ENCODE measurements at places on chromosomes 16 and 17.

- DNase-seq = no peak
These were observed 900.0 kb upstream of the GOT2 start for GRCh38 chr16:59634004-59634579.

DNA sequence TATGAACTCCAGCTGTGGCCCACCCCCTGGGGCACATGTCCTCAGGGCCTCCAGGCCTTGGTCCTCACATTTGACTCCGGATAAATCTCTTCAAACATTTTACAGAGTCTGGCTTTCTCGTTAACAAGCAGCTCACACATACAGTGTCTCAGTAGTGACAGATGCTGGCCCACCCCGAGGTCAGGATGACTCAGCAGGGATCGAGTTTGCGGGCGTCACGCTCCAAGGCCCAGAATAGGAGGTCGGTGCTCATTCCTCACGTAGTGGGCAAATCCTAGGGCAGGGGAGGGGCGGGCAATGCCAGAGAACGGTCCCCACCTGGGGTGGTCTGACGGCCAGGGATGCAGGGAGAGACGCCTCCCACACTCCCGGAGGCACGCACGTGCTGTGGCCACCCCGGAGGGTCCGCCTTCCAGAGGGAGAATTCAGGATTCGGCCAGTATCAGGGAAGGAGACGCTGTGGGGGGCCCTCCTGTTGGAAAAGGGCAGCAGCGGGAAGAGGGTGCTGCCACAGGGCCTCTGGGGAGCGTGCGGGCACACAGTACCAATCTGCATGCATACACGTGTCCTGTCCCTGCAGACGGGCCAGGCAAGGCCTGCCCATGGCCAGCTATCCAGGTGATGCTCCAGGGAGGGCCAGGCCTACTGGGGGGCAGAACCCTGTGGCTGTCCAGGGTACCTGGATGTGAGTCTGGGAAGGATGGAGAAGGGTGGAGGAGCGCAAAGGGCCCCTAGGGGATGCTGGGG is 8.6 kb downstream of the SLC7A5 start:
- no peak for DNase-seq

- no peak for DNase-seq
These were observed 12.0 kb upstream of the CD300A start for GRCh38 chr17:74454197-74455024.

DNA sequence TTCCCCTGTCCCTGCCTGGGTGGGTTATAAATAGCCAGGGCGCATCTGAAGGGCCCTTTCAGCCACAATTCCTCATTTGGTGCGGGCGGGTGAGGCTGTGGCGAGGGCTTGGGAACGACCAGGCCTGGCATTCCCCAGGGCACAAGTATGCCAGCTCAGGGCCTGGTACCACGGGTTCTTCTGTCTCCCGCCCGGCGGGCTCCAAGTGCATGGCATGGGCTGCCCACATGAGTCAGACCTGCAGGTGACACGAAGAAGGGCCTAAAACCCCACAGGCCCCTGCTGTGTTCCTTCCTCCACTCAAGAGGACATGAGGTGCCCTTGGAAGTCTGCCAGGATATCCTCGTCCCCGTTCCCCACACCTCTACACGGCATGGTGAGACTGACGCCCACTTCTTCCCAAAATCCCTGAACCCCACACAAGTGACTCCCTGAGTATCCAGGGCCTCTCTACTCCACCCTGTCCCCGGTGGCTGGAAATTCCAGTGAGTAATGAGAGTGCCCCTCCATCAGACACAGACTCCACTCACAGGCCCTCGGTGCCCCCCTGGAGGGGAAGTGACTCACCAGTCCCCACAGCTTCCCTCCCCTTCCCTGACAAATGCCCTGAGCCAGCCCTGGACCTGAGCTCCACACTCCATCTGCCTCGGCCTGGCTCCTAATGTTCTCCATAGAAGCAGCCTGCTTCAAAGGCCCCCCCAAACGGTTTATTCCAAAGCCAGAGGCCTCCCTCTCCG is 68.8 kb downstream of the ABR start:
- peak; percentile 78 for DNase-seq

- DNase-seq = peak; percentile 67
These were observed 5.1 kb upstream of the GGT6 start for GRCh38 chr17:4565209-4566141.

DNA sequence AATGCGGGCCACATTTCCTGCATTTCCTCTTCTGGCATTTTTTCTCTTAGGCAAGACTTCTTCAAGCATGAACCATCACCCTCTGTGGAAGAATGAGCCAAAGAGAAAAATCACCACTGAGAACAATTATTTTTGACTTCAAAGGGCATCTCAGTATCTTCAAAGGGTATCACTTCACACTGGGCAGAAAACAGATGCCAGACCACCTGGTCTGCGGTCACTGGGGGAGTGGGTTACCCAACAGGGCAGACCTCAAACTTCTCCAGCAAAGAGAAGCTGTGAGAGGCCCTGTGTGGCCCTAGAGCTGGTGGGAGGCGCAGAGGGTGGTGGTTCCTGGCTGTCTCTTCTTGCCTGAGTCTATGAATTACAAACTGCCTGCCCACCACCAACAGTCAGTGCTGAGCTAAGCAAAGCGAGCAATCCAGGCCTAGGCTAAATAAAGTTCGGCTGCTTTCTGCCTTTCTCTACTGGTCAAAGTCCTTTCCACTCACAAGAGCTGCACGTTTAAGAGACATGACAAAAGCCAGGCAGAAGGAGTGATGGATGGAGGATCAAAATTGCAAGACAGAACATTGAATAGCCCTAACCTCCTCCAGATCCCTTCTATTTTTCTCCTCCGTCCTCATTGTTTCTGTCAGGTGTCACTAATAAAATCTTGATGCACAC is 602.7 kb upstream of the CDH5 start:
- DNase-seq = no peak

- peak; percentile 66 for DNase-seq
These were observed 67.7 kb downstream of the MPRIP start for GRCh38 chr17:17109907-17110306.

DNA sequence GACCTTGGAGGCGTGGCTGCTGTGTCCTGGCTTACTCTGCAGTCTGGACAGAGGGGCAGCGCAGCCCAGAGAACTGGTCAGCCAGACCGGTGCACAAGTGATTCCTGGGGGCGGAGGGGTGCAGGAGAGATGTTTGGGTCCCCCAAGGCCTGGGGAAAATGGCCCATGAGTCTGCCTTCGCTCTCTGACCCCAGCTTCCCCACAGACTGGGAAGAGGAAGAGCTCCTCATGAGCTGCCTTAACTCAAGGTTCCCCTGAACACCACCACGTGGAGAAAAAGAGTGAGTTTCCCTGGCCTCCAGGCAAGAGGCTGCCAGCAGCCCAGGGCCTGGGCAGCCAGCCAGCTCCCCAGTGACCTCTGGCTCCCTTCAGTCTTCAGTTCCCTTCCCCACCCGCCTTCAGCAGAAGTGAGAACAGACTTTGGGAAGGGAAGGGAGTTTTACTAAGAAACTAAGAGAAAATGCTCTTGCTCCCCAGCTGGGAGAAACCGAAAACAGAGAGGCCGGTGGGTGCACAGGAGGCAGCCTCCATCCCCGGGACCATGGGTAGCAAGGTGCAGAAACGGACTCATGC is 2.0 kb upstream of the C17orf99 start:
- peak; percentile 75 for DNase-seq

- DNase-seq = peak; percentile 58
These were observed 66.6 kb downstream of the SIAH1 start for GRCh38 chr16:48318630-48319029.

DNA sequence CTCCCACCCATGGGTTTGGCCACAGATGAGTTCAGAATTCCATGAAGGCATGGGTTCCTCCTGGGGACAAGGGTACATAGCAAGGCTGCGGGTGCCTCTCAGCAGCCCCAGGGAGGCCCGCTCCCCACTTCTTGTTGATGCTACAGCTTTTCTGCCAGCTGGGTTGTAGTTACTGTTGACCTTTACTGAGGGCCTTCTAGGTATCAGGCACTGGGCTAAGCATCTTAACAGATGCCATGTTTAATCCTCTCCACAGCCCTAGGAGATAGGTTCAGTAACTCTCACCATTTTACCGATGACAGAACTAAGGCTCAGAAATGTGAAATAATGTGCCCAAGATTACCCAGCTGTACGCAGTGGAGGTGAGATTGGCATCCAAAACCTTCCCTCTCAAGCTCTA is 54.3 kb upstream of the DLX4 start:
- DNase-seq = no peak

DNA sequence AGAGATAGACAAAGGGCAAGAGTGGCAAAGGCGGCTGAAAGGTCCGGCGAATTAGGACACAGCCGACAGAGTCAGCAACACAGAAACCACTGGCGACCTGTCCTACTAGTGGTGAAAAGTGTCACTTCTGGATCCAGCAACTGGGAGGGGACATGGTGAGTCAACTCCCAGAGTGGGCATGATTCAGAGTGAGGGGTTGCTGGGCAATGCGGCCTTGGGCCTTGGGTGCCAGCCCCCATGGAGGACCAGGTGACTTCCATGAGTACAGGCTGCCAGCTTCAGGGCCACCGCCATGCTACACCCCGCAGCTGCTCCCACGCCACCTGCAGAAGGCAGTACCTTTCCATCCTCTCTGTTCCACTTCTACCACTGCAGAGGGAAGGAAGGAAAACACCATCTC is 110.6 kb downstream of the ZFHX3 start:
- no peak for DNase-seq

GRCh38 chr16:75035410-75035968 is 36.7 kb downstream of the ZNRF1 start:
- no peak for DNase-seq

- no peak for DNase-seq
These were observed 38.1 kb downstream of the CMC2 start for GRCh38 chr16:80968386-80969113.

- DNase-seq = no peak
These were observed 1091.0 kb downstream of the CDH8 start for GRCh38 chr16:60945225-60945624.

GRCh38 chr16:50881331-50881830 is 139.5 kb downstream of the CYLD start:
- DNase-seq = no peak

DNA sequence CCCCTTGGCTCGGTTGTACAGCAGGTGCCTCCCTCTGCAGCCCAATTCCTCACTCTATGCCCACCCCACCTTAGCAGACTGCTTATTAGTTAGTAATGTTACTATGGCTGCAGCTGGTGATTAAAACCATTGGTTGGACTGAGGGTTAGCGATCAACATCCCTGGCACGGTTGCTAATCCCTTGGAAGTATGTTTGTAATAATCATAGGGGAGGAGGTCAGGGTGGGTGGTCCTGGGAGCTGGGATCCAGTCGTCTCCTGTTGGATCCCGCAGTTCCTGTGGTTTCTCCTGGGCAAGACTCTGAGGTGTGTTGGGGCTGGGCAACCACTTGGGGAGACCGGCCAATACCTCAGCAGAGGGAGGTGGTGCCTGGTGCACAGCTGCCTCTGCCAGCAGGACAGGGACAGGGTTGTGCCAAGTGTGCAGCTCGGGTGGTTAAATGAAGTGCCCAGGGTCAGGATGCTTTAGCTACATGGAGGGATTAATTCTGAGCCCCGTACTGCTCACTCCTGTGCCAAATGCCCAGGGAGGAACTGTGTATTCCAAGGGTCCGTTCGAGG is 38.0 kb downstream of the FZD2 start:
- no peak for DNase-seq

- no peak for DNase-seq
These were observed 370.0 kb downstream of the KCNJ2 start for GRCh38 chr17:70539132-70539924.

DNA sequence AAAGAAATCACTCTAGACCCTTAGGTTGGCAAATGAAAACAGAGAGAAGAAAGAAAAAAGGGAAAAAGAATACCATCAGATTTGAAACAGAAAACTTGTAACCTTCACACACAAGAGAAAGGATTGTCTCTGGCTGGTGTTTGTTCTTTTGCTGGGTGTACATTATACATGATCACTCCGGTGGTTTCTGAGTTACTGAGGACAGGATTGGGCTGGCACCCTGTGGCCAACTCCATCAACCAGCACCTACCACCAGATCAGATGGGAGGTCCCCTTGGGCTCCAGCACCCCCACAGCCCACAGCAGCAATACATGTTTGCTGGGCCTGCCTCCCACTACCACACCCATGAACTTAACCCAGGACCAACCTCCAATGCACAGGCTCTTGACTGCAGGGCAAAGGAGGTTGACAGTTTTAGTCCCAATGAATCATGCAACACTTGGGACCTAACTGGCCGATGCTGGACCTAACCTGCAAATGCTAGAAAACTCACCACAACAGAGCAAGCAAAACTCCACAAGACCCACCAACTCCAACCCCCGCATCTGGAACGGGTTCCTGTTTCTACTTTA is 308.3 kb downstream of the SOX9 start:
- DNase-seq = no peak

DNA sequence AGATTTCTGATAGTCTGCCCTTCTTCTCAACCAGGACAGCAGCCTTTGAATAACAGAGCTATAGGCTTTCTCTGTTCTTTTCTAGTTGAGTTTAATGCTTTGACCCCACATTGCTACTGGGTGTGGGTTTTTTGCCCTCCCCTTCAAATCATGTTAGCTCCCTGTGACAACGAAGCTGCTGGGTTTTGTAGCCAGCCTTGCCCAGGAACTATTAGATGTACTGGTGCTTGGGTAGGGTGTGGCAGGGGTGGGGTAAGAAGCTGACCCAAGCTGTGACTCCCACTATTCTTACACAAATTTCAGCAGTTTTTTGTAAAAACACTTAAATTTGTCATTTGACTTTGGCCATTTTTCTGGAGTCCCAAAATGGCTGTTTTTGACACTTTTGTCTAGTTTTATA is 69.7 kb downstream of the NLK start:
- DNase-seq = no peak

Measured in CD4-positive, alpha-beta T cell treated with Interleukin-4 for 1 hour (primary cell).